Epithelial cell of proximal tubule (primary cell): ENCODE measurements at places on chromosomes 13 and 19. TPM values are rescaled to one million over a fixed set of nuclear protein-coding genes. Genes with fewer than 3 reads are reported as not detected.

DNA sequence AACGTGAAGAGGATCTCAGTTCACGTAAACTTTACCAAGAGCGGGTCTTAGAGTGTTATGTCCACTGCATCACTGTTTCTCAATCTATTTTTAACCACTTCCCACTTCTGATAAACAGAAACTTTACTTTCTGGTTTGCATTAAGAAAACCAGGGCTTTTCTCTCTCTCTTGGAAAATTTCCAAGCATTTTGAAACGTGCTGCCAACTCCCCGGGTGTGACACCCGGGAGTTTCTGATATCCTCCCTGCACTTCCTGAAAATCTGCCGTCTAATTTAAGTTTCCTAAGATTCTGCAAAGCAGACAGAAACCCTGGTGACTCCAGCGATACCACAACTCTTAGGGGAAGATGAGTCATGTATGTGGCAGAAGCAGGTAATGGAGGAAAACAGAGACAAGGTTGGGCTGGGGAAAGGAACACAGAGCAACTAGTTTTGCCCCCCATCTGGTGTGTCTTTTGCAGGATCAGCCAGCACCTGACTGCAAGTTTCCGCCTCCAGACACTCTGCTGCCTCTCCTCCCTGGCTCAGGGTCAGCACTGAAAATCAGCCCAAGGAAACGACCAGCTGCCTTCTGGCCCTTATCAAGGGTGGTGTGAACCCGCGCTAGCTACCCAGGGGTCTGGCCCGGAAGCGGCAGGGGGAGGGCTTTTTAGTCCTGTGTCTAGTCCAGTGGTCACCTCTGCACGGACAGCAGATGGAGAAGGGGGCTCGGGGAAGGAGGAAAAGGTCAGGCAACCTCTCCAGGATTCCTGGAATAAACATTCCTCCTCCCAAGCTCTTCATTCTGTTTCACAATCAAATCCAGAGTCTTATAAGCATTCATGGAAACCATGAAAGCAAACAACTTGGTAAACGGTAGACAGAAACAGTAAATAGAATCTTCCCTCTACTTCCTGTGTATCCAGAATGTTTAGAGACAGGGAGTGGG is 11.3 kb upstream of the FFAR2 start:
- no peak for DNase-seq

- no peak for DNase-seq
Measured at GRCh38 chr13:41428155-41428554, 29.2 kb upstream of the RGCC start.

DNA sequence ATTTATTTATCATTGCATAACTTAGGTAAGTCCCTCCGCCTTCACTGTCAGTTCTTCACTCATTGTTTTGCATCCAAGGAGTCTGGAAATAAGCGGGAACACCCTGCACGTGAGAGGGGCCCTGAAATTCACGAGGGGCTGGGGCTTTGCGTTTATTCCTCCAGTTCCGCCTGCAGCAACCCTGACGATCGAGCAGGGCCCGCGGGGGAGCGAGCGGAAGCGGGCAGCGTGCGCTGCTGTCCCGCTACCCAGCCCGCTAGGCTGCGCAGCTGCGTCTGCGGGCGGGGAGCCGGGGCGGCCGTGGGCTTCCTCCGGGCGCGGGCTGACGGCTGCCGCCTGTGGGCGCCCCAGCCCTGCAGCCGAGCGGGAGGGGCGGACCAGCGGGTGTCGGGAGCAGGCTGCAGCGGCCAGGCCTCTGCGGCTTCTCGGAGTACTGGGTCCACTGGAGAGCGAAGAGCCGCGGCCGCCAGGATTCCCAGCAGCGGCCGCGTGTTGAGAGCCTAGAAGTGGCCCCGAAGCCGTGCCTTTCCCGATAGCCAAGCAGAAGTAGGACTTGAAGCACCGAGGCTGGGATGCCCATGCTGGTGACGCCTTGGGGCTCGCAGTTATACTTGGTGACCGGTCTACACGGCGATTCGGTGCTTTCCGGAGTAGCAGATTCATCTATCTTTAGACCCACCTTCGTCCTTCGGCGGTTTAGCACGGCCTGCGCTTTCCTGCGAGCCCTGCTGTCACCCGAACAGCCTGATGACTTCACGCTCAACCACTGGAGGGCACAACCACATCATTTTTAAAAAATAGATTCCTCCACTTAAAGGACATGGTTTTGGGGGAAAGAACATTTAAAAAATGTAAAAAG is 32.9 kb upstream of the SACS start:
- peak; percentile 31 for DNase-seq

The CCDC61 gene
- 10.1 and 10.8 TPM in 2 replicates for total RNA-seq

DNA sequence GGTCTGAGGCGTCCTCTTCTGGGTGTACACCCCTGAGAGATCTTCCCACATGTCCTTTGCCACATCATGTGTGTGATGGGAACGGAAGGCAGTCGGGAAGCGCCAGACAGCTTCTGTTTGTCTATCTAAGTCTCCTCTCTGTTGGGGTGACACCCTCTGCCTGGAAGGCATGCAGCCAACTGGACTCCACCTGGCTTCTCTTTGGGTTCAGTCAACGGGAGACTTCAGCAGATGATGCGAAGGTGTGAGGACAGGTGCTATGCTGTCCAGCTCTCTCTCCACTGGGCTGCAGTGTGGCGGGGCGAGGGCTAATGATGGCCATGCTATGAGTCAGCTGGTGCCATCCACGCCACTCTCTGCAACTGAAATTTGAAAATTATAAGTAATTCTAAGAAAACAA is 14.3 kb upstream of the SBK3 start:
- no peak for DNase-seq
